Fibroblast of skin of right biceps (primary cell): ENCODE measurements at places on chromosomes 1 and 21.

- DNase-seq: peak; percentile 60
These were observed 262.9 kb upstream of the SNX7 start for GRCh38 chr1:98398649-98399048.

DNA sequence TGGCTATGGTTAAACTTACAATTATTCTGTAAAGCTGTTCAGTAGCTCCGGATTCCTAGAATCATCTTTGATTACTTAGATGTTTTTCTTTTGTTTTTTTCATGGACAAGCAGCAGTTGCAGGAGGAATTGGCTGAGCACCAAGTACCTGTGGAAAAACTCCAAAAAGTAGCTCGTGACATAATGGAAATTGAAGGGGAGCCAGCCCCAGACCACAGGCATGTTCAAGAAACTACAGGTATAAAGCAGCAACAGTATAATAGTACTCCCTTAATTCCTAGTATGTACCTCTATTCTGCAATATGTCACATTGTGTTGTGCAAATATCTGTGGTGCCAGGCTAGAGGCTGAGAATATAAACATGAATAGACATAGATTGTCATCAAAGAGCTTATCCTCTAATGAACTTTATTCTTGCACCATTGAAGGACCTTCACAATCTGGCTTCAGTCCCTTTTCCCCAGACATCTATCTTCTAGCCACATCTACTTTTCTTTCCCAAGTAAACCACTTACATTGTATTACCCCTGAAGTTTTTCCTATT is 132.3 kb upstream of the BMP8A start:
- peak; percentile 5 for DNase-seq

GRCh38 chr1:244918421-244919319 is 54.3 kb upstream of the HNRNPU start:
- peak; percentile 19 for DNase-seq

DNA sequence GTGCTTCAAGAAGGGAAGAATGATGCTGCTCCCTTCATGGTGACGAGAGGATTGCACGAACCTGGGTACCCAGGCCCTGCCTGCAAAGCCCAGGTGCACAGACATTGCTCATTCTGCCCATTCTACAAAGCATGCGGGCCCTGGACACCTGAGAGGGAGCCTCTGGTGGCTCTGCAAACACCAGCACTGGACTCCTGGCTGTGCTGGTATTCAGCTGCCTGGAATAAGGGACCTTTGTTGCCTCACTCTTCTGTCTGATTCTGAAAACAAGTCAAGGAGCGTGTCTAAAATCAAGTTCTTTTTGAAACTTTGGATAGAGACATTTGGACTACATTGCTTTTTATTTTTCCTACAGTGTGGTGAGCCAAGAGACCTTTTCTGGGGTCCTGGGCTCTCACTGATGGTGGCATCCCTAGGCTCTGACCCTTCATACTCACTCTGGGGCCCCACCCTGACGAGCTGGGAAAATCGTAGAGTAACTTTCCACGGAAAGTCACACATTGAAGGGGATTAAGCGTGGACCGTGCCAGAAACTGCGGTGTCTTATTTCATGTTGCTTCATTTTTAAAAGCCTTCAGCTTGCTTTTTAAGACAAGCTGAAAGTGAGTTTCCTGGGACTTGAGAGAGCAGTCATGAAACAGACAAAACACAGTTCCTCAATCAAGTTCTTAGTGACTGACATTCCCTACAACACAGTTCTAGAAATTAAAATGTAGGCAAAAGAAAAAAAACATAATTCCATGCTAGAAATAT is 24.0 kb downstream of the ABCA4 start:
- no peak for DNase-seq

- DNase-seq: no peak
These were observed 22.0 kb upstream of the IFNAR1 start for GRCh38 chr21:33302796-33303195.

GRCh38 chr1:223212441-223212840 is 69.4 kb upstream of the TLR5 start:
- DNase-seq: peak; percentile 21

GRCh38 chr1:173411835-173412742 is 65.0 kb upstream of the PRDX6 start:
- DNase-seq: peak; percentile 75

DNA sequence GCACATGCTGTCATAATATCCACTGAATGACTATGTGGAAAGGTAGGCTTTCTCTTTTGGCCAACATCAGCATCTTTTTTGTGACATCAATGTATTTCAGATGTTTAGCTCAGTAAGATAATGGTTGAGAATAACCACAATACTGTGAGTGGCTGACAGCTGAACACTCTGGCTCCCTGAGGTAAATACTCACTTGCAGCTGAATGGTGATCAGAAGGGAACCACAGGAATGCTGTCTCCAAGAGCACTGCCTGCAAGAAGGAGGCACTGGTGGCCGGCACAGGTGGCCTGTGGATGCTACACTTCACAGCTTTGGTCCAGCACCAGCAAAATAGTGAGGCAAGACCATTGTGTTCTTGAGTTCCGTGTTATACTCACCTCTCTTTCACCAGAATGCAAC is 118.7 kb upstream of the PPM1J start:
- no peak for DNase-seq

DNA sequence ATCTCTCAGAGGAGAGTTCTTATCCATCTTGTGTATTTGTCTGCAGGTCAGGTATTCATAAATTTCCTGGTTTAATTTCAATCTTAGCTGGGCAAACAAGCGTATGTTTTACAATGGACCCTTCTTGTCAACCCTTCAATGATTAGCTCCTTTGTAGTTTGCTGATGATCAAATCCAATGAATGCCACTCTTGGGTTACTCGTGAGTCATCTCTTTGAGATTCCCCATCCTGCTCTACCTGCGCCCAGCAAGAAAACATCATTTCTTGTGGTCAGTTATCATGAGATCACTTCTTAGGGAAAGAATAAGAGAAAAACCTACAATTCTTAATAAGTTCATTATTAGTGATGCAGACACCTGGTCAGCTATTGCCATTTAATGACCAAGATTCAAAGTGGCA is 572.3 kb upstream of the PKN2 start:
- DNase-seq: no peak

- no peak for DNase-seq
These were observed 82.5 kb downstream of the PDE9A start for GRCh38 chr21:42735944-42736343.

DNA sequence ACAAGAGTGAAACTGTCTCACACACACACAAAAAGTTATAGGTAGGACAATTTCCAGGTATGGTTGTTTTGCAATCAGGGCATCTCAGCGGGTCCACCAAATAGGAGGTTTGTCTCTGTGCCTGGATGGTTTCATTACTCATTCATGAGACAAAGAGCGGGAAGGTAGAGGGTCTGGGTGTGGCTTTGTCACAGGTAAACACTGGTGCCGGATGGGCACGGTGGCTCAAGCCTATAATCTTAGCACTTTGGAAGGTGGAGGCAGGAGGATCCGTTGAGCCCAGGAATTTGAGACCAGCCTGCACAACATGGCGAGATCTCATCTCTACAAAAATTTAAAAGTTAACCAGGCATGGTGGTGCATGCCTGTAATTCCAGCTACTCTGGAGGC is 16.3 kb upstream of the ERVH48-1 start:
- no peak for DNase-seq

DNA sequence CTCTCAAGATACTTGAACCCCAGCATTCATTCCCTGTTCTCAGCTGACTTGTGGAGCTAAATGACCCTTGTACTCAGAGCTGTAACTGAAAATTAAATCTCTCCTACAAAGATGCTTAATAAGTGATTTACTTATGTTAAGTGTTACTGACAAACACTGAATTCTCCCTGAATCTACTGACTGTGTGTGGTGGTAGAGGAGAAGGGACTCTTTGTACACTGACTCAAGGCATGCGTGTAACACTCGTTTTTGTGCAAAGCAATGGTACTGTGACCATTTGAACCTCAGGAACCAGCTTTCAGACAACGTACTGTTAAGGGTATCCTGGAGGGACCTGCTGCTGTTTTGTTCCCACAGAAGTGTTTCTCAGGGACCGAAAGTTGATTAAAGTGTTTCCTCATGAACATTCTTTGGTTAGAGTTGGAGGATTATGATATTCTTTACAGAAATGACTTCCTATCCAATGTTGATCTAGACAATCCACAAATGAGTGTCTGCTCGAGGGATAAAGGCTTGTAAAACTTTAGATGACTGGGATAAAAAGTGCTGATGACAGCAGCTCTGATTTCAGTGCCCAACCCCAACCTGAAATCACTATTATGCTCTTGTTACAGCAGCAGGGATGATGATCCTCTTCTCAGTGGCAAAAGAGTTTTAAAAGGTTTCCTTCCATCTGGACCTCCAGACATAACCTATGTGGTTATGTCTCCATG is 12.8 kb downstream of the RGL1 start:
- no peak for DNase-seq

- DNase-seq: no peak
These were observed 5.2 kb downstream of the SLC66A1 start for GRCh38 chr1:19317126-19317910.

DNA sequence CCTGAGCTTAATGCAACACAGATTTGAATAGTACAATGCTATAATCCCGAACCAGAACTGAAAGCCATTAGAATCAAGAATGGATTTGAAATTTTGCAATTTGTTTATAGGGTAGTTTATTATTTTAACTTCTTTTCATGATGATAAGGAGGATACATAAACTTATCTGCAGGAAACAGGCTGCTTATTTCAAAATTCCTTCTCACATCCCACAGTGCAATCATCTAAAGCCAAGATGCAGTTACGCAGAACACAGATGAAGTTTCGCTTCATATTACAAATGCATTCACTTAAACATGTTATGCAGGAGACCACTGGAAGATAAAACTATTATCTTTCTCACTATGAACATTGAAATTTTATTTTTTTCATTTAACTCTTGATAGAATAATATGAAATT is 1019.6 kb downstream of the PLA2G4A start:
- DNase-seq: no peak

DNA sequence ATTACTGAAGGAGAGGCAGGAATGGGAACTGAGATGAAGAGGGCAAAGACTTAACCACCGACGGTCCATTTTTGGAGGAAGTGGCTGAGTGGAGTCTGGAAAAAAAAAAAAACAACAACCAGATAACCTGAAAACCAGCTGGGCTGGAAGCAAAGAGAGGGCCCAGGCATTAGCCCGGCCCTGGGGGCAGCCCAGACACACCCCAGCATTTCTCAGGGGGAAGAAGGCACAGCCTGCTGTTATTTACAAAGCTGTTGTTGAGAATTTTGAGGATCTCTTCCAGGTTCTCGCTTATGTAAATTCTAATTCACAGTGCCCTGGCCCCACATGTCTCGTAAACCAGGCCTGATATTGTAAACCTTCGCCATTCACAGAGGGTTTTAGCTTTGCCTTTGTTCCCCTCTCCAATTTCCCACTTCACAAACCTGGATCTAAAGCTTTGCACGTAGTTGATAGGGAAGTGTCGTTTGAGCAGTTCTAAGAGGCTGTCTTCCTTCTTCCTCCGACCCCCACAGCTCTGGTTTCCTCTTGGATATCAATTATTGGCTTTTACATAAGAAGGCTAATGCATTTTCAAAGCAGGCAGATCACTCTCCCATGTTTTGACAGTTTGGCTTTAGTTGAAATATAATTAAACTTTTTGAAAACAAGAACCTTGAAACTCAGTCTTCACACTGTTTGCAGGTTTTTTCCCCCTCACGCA is 161.8 kb upstream of the IRF2BP2 start:
- no peak for DNase-seq

GRCh38 chr1:223776075-223776814 is 63.9 kb downstream of the CAPN2 start:
- DNase-seq: peak; percentile 81

DNA sequence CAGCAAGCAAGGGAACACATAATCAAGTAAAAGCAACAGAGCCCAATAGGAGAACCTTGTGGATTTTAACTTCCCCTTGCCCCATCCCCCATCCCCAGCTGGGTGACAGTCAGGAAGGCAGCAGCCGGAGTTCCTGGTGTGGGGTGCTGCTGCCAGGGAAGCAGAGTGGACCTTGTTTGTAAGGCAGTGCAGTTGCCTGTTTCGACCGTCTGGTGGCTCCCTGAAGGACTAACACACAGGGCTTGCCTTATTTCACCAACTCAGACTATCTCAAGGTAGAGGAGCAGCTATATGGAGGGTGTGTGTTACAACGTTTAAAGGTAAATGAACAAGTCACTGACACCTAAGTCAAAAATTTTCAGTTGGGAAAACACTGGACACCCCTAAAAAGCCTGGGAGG is 6.6 kb downstream of the KRTAP10-8 start:
- DNase-seq: no peak

DNA sequence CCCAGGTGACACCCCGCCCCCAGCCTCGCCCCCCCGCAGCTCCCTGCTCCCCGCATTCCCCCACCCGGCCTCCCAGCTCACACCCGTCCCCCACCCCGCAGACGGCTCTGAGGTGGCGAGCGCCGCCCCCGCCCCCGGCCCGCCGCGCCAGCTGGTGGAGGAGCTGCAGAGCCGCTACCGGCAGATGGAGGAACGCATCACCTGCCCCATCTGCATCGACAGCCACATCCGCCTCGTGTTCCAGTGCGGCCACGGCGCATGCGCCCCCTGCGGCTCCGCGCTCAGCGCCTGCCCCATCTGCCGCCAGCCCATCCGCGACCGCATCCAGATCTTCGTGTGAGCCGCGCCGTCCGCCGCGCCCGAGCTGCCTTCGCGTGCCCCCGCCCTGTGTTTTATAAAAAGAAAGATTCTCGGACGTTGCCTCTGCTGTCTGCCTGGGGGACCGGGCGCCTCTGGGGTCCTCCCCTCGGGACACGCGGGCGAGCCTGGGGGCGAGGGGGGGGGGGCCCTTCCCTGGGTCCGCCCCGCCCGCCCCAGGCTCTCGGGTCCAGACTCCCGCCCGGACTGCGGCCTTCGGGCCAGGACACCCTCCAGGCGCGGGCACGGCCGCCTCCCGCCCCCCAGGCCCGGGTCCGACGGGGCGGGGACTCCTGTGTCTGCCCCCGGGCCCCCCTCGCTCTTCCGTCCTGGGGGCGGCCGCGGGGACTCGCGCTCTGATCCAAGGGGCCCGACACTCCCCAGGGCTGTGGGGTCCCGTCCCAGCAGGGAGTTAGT is 1.6 kb upstream of the MMP23B start:
- DNase-seq: peak; percentile 73

DNA sequence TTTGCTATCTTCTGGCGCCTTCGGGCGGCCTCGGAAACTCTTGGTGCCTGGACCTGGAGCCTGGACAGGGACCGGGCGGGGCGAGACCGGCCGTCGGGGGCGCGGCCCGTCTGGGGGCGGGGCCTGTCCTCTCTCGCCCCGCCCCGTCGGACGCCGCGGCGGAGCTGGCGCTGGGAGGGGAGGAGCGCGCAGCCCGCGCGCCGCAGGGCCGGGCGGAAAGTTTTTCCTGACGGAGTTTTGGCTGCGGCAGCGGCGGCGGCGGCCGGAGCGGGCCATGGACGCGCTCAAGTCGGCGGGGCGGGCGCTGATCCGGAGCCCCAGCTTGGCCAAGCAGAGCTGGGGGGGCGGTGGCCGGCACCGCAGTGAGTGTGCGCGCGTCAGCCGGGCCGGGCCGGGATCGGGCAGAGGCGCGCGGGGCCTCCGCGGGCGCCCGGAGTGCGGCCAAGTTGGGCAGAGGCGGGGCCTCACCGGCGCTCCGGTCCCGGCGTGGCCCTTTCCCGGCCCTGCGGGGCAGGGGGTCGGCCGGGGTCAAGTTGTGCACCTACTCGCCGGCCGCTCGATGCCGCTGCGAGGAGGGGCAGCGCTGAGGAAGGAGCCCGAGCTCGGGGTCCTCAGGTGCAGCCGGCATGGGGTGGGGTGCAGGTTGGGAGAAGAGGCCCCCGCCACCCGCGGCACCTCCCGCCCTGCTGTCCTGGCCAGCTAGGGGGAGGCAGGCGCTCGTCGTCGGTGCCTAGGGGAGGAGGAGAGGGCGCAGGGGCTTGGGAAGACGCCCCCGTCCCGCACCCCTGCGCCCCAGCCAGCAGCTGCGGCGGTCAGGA is at the start of gene LDLRAP1:
Gene LDLRAP1, plus strand, starts transcription at position 182 of the 818 bp plus-strand sequence. Its CDS starts 93 bp downstream, at position 275.
- peak; percentile 77 for DNase-seq
